ENCODE measurements at places on chromosomes 3 and 15.

- DNase-seq = no peak
Observed at GRCh38 chr3:49794926-49795905, 4.5 kb downstream of the CDHR4 start.

- no peak for DNase-seq
Observed at GRCh38 chr3:190608850-190609589, 95.1 kb downstream of the IL1RAP start.

- DNase-seq = no peak
Observed at GRCh38 chr3:195421400-195421799, 21.4 kb downstream of the ACAP2 start.

- no peak for DNase-seq
Observed at GRCh38 chr3:79113876-79114275, 653.9 kb downstream of the ROBO1 start.

DNA sequence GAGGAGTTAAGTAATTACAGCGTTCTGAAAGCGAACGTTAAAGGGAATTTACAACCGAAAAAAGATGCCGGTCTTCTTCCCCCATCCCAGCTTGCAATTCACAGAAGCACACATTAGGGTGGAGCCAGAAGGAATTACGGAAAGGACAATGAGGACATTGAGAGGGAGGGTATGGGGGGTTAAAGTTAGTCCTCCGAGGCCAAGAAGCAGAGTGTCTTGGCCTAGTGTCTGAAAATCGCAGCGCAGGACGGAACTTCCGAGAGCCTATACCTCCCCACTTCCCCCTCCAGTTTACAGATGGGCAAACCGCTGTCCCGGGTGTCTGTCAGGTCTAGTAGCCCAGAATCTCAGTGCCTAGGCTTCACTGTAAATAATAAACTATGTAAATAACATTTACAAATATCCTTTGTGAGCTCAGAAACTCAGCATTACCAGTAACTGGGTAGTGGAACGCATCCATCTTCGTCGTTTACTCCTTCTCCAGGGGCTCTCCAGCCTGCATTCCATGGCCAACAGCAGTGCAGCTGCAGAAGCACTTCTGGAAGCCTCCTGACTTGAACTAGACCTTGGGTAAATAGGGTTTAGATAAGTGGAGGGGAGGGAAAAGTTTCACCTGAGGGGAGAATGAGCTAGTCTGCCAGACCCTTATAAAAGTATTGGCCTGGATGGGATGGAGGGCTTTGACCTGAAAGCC is 922 bp downstream of the ADPRH start:
- peak; percentile 60 for DNase-seq

- DNase-seq = no peak
Observed at GRCh38 chr3:38755130-38755529, 60.9 kb downstream of the SCN10A start.

DNA sequence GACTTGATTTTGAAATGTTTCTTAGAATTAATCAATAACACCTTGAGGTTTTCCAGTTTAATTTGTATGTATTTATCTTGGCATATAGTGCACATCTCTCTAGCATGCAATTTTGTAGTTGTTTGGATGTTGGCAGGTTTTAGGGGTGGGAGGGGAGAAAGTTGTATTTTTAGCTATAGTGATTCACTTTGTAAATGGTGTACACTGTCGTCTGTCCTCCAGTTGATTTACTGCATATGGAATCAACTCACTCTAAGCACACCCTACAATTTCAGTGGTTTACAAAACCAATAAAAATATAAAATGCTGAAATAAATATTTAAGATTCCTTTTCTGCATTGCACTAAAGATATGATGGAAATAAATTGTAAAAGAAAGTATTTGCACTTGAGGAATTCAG is 199.1 kb downstream of the CDIN1 start:
- DNase-seq = no peak

DNA sequence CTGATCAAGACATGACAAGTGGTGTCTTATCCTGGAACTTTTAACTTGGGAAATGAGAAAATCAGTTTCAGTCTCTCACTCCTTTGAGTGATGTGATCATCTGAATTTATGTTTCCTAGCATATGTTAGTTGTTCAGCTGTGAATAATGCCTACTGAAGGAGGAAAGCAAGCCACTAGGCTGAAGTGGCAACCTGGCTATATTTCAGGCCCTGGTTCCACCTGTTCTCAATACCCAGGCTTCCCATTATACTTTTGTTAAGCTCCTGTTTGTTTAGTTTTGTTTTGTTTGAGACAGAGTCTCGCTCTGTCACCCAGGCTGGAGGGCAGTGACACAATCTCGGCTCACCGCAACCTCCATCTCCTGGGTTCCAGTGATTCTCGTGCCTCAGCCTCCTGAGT is 243.8 kb downstream of the ALCAM start:
- DNase-seq = no peak

DNA sequence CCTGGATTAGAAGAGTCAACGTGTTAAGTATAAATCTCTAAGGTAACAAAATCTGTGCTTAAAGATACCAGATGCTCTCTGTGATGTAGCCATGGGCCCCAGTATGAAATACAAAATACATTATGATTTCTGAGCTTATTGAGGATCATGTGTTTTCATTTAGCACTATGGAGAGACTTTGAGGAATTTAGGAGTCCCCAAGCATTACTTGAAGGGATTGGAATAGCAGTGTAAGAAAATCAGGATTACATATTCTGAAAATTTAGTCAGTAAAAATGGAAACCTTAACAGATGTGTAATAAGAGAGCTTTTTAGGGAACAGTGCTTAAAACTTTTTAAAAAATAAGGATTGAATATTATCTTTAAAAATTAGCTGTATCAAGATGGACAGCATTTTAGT is 35.5 kb downstream of the ECT2 start:
- DNase-seq = no peak

- DNase-seq = peak; percentile 91
Observed at GRCh38 chr3:194103983-194104751, 31.8 kb upstream of the HES1 start.

- no peak for DNase-seq
Observed at GRCh38 chr15:50576166-50576565, 29.7 kb upstream of the USP50 start.

- peak; percentile 18 for DNase-seq
Observed at GRCh38 chr3:39216176-39216790, 23.9 kb upstream of the XIRP1 start.

DNA sequence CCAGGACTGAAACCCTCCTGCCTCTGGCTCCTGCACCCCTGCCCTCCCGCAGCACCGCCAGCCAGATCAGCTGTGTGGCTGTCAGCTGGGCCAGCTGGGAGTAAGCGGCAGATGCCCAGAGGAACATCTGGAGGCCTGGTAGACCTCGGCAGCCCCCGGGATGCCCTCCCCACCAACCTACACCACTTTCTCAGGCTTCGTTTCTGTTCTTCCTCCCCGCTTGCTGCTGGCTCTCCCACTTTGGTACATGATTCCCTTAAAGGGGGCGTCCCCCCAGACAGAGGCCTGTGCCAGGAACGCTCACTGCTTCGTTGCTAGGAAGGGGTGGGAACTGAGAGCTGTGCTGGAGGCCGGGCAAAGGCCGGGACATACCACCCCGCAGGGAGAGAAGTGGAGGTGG is 91.4 kb upstream of the RPL32 start:
- no peak for DNase-seq

Measured in stimulated activated naive B cell treated with anti-CD40 and anti-IgM and Interleukin-4, amounts not matched to agents 10 μg/mL and 1 μg/mL and 100 μg/mL, for 72 hours (primary cell).